CD8-positive, alpha-beta memory T cell (primary cell): ENCODE measurements at places on chromosomes 5 and 9. TPM values are rescaled to one million over a fixed set of nuclear protein-coding genes. Genes with fewer than 3 reads are reported as not detected.

- no peaks in the 10 kb centered on the region for H3K27me3 ChIP-seq
- no peak for DNase-seq
- H3K4me1 ChIP-seq, result peaks cover 22% of the 10 kb centered on the region
- no peaks in the 10 kb centered on the region for H3K36me3 ChIP-seq
- no peak overlapping the region for H3K4me3 ChIP-seq
Observed at GRCh38 chr5:76425146-76425545, 22.1 kb downstream of the IQGAP2 start.

DNA sequence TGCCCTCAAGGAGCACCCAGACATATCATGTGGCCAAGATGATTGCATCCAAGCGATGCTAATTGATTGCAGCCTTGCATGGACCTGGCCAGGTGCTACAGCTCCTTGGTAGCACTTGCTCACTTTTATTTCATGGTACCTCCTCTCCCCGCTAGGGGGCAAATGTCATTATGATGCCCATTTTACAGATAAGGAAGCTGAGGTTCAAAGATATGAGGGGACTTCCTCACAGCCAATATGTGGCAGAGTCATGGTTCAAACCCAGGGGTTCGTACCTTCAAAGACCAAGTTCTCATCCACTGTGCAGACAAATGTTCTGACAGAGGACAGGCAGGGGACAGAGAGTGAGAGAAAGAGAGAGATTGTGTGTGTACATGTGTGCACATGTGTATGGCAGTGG, 21.9 kb upstream of the KCNMB1 start:
- no peak overlapping the region for H3K27ac ChIP-seq
- DNase-seq, result no peak
- H3K4me3 ChIP-seq, result no peak overlapping the region
- H3K27me3 ChIP-seq, result no peaks in the 10 kb centered on the region
- H3K36me3 ChIP-seq, result no peaks in the 10 kb centered on the region

GRCh38 chr5:159826351-159827214, 89.7 kb upstream of the ADRA1B start:
- no peaks in the 10 kb centered on the region for H3K27me3 ChIP-seq
- H3K36me3 ChIP-seq, result no peaks in the 10 kb centered on the region
- H3K4me1 ChIP-seq, result no peaks in the 10 kb centered on the region
- no peak for DNase-seq
- no peak overlapping the region for H3K4me3 ChIP-seq

- H3K36me3 ChIP-seq, result no peaks in the 10 kb centered on the region
- no peak for DNase-seq
- no peaks in the 10 kb centered on the region for H3K27me3 ChIP-seq
- H3K27ac ChIP-seq, result no peak overlapping the region
- no peak overlapping the region for H3K4me3 ChIP-seq
Observed at GRCh38 chr5:118554981-118555380, 433.4 kb downstream of the DTWD2 start.

Gene DMXL1
- 25.9 TPM for total RNA-seq

Gene SLC45A2
- total RNA-seq, result not detected
